ENCODE measurements at places on chromosomes 1 and 21.

GRCh38 chr1:229328598-229329362 lies 14.1 kb downstream of the CCSAP start:
- no peak for DNase-seq

- DNase-seq, result no peak
Measured at GRCh38 chr1:244709476-244710368, 56.8 kb downstream of the DESI2 start.

GRCh38 chr1:69671363-69672010 lies 103.8 kb downstream of the LRRC7 start:
- DNase-seq, result peak; percentile 85

- DNase-seq, result no peak
Measured at GRCh38 chr1:186925881-186926669, 97.3 kb downstream of the PLA2G4A start.

DNA sequence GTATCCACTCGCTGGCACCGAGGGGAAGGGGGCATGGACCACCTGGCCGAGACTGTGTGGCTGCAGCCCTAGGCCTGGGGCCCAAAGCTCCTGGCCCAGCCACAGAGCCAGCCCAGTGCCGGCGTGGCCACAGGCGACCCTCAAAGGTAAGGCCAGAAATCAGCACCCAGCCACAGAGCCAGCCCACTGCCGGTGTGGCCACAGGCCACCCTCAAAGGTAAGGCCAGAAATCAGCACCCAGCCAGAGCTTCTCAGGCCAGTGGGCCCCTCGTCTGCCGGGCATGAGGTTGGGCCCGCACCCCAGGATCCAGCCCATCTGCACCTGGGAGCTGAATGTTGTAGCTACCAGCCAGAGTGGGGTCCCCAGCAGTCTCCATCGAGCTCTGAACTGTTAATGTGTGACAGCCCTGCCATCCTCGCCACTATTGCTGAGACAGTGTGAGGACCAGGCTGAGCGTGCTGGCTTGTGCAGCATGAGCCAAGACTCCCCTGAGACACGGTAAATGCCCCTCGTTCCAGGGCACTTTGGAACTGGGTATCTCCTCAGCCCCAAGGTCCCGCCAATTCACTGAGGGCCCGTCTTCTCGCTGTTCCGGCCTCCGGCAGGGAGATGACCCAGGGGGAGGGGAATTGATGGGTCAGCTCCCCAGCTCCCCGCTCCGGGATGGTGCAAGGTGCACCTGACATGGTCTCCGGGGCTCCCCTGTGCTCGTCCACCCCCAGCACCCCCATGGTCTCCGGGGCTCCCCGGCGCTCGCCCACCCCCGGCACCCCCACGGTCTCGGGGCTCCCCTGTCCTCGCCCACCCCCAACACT lies 4.7 kb upstream of the FTCD start:
- DNase-seq, result no peak

DNA sequence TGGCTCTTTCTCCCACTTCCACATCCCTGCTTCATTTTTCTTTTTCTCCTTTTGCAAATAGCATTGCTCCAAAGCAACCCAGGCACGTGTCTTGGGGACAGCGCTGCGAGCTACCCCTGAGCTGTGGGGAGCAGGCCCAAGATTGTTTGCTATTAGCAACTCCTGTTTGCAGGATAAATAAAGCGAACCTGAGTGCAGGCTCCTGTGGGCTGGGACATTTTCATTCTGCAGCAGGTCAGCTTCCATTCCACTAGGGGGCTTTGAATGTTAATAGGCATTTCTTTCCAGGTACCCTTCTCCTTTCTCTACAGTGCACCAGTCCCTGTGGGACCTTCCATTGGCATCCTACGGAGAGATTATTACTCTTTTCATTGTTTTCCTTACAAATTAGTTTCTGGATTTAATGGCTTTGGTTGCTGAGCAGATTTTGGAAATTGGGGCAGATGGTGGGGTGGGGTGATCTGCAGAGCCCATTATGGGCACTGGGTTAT lies 54.0 kb downstream of the OLFML3 start:
- DNase-seq, result no peak

DNA sequence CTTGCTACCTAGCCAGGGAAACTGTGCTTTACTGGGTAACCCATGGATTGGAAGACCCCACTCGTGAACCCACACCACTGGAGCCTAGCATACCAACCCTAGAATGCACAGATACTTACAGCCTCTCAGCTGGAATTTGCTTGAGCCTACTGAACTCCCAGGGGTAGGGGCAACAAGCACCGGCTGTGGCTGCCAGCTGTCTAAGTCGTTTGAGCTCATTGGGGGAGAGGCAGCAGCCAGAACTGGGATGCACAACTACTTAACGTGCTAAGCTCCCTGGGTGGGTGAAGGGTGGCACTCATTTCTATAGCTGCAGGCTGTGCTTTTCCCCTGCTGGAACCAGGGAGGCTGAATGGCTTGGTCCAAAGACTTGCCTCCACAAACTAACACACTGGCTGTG lies 212.4 kb downstream of the ZNF648 start:
- DNase-seq, result no peak

DNA sequence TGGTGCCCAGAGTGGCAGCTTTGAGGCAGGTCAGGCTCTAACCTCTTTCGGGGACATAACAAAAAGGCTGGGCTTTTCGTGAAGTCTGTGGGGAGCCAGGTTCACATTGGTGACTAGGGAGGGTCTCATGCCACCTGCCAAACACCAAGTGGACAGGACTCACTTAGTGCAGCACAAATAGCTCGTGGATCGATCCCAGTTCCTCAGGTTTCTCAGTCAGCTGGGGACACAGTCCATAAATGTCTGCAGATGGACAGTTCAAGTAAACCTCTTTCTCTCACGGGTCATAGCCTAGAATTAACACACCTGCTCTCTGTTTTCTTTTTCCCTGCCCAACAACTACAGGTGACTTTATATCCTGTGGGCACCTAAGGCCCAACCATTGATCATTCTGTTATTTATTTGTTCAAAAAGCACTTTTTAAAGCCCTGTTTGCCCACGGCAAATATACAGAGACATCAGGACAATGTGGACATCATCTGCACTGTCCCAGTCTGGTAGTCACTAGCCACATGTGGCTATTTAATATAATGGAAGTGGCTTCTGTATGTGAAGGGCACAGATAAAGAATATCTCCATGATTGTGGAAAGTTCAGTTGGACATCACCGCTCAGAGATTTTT lies 53.5 kb downstream of the CAPN2 start:
- no peak for DNase-seq

- DNase-seq, result no peak
Measured at GRCh38 chr21:39046236-39046916, 136.9 kb downstream of the PSMG1 start.

- DNase-seq, result no peak
Measured at GRCh38 chr1:166169182-166169581, 2.4 kb upstream of the FAM78B start.

- no peak for DNase-seq
Measured at GRCh38 chr1:89206373-89206772, 7.6 kb upstream of the GBP4 start.

DNA sequence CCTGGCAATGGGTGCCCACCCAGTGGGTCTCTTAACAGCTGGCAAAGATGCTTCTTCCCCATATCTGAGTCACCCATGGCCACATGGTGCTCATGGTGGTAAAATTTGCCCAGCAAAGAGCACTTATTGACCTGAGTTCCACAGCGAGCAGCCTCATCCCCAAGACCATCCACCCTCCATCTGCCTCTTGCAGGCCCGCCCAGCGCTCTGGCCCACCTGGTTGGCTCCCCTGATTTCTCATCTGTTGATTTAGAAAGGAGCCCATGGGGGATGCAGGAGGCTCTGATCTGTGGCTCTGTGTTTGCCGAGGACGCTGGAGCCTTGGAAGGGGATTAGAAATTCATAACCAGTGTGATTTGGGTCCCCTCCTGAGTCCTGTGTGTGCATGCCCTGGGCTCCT lies 657.5 kb downstream of the PTPRU start:
- DNase-seq, result no peak

DNA sequence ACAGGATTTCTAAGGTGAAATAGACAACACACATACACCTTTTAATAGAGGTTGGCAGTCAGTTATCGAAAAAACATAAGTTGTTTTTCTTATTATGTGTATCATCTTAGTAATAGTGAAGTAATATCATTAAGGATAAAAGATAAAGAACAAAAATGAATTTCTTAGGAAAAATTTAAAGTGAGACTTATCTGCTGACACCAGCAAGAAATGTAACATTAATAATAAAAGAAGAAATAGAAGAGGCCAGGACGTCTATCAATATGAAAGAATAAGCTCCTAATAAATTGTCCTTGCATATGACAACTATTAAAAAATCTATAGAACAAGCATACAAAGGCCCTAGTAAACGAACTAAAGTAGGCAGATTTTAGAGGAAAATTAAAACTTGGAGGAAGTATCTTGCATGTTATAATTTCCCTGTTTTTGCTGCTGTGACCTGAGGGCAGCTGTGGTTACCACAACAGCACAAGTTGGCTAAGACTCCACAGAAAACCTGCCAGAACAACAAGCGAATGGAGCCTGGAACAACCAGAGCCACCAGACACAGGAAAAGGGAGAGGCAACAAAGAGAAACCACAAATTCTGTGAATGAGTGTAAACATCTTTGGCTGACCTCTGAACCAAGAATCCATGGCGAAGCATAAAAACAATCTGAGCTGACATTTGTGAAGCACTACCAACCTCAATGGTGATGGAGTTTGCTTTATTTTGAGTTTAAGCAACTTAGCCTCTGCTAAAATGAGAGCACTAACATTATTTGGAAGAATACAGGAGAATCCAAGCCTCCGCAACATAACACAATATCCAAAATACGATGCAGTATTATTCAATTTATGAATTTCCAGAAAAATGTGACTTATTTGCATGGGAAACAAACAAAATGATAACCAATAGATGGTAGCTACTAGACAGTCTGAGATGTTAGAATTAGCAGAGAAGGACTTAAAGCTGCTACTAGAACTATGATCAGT lies 207.5 kb downstream of the KCNT2 start:
- DNase-seq, result no peak

DNA sequence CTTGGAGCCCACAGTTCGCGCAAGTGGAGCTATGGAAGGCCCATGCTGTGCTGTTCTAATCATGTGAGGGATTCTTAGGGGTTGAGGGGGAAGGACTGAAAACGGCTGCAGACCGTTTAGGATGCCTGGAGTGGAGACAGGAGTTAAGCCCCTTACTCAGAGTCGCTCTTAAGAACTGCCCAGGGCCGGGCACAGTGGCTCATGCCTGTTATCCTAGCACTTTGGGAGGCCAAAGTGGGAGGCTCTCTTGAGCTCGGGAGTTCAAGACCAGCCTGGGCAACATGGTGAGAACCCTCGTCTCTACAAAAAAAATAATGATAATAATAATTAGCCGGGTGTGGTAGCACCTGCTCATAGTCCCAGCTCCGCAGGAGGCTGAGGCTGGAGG lies 1.1 kb downstream of the ZNF672 start:
- DNase-seq, result no peak

- DNase-seq, result no peak
Measured at GRCh38 chr1:230108580-230108979, 41.5 kb downstream of the GALNT2 start.

DNA sequence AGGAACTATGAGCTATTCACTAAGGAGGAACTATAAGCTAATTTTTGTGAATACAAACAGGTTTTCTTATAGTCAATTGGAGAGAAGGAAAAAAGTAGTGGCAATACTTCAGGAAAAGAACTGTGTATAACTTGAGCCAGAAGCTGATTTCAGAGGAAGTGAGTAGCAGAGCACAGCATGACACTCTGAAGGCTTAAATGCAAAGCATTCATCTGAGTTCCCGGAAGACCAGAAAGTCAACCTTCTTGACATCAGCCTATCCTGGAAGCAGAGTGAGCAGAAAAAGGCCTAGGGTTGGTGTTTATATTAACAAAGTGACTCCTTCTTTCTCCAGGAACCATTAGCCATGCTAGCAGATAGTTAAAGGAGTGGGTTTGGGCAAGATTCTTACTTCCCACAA lies 545.2 kb downstream of the MRPL39 start:
- DNase-seq, result no peak

DNA sequence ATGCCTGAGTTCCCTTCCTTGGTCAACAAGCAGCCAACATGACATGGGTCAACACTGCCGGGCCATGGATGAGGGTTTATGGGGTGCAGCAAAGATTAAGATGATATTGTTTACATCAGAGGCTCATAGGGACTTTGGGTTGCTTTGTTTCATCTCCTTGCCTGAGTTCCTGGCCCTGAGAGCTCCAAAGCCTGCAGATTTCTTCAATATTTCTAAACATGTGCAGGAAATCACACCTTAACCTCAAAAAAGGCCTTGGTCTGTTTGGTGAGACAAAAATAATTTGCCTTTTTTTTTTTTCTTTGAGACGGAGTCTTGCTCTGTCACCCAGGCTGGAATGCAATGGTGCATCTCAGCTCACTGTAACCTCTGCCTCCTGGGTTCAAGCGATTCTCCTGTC lies 876 bp downstream of the SLAMF8 start:
- no peak for DNase-seq

DNA sequence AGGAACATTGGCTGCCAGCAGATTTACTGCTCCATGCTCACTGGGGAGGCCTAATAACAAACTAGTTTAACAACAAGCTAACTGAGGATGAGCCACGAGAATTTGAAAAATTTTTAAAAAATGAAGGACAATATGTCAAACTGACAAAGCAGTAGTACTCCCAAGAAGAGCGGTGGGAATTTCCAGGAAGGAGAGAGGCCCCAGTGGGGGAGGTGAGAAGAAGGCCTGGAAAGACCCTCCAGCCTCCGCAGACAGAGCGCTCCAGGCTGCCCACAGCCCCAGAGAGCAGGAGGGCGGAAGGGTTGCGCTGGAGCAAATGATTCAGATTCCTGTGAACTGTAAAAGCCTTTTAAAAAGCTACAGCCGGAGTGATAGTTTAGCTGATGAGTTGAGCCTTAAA lies 78.5 kb downstream of the SIPA1L2 start:
- peak; percentile 14 for DNase-seq

DNA sequence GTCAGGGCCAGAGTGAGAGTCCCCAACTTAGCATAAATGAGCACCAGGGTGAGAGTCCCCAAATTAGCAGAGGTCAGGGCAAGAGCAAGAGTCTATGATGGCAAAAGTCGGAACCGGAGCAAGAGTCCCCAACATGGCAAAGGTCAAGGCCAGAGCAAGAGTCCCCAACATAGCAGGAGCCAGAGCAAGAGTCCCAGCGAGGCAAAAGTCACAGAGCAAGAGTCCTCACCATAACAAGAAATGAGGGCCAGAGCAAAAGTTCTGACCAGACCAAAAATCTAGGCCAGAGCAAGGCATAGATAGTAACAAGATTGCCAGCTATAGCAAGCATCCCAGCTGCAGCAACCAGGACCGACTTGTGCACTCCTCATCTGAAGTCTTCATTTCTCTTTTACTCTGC lies 3.1 kb downstream of the NSUN4 start:
- DNase-seq, result no peak

GRCh38 chr1:51264451-51264850 lies 28.4 kb downstream of the RNF11 start:
- peak; percentile 89 for DNase-seq
